ENCODE measurements at places on chromosomes 5 and 9. TPM values are rescaled to one million over a fixed set of nuclear protein-coding genes. Genes with fewer than 3 reads are reported as not detected.

Gene SH3GL2
- not detected for total RNA-seq

Gene ENTPD2
- total RNA-seq: not detected

Gene REEP2
- 0.21 TPM for total RNA-seq

Gene SH3GLB2
- total RNA-seq: 39.9 TPM

Gene PTPRD
- not detected for total RNA-seq

Gene DNLZ
- total RNA-seq: 43.0 TPM

Gene CTNND2
- total RNA-seq: 0.03 TPM

Gene PCDHB6
- total RNA-seq: 0.29 TPM

Gene GLRA1
- not detected for total RNA-seq

Gene CCDC187
- total RNA-seq: not detected

Gene WWC1
- 13.2 TPM for total RNA-seq

Gene IL7R
- 86.6 TPM for total RNA-seq

GRCh38 chr5:169408171-169408570 is 107.2 kb upstream of the SLIT3 start:
- no peak for DNase-seq

GRCh38 chr5:1137567-1138444 is 25.9 kb upstream of the SLC12A7 start:
- no peak for DNase-seq

DNA sequence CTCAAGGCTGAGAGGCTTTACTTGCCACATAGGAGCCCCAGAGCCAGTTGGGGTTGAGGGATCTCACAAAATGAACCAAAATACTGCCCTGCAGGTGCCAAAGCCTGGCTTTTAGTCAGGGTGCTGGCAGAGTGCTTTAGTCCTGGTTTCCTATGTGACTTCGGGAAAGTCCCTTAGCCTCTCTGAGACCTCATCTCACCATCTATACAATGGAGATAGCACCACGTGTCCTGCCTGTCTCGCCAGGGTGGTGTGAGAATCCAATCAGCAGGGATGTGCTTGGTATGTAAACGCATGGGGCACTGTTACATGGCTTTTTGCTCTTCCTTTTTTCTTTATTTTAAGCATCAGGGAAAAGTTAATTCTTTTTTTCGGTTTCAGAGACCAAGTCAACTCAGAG is 68.3 kb downstream of the SHB start:
- DNase-seq: no peak

GRCh38 chr9:135480071-135480939 is 723 bp downstream of the PPP1R26 start:
- DNase-seq: no peak

- DNase-seq: no peak
Observed at GRCh38 chr5:5025098-5025773, 114.9 kb upstream of the ADAMTS16 start.

- no peak for DNase-seq
Observed at GRCh38 chr5:43006424-43007202, 33.5 kb downstream of the ANXA2R start.

DNA sequence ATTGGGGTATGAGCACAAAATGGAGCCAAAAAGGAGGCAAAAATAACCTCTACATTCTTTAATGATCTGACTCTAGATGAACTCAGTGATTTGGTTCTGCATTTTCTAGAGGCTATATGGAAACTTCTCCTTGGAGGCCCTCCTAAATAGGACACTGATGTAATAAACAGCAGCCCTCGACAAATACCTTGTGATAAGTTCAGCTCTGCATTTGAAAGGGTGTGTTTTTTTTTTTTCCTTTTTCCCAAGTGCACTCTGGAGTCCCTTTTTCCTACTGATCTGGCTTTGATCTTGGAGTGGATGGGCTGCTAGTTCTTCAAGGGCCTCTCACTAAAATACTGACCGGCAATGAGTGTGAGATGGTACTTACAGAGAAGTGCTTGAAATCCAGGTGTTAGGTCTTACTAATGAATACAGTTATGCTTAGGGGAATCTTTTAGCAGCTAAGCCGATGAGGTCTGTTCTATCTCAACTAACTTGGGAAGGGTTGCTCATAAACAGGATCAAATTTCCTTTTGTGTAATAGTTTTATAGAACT is 161.7 kb downstream of the MAST4 start:
- DNase-seq: no peak

GRCh38 chr9:79688363-79688762 is 116.6 kb downstream of the TLE4 start:
- DNase-seq: no peak

DNA sequence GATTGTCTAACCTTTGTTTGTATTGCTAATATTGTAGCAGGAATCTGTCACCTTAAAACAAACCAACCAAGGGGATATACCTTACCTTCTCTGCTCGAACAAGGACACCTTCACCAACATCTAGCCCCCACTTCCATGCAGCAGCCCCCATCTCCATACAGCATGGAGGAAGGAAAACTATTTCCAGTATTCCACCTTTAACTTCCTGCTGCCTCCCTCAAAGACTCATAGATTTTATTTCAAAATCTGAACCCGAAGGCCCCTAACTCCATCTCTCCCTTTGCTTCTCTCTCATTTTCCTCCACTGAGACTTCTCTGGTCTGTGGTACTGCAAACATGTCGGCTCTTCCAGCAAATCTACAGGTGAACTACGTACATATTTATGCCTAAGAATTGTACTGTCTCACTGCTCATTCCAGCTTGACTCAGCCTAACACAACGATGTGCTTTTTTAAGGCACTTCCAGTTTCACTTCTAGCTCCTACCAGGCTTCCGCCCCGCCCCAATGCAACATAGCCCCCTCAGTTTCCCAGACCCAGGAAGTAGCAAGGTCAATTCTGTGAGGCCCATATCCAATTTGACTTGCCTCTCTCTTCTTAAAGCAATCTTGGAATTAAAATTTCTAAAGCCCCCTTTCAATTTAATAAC is 70.7 kb upstream of the RNF38 start:
- peak; percentile 23 for DNase-seq

DNA sequence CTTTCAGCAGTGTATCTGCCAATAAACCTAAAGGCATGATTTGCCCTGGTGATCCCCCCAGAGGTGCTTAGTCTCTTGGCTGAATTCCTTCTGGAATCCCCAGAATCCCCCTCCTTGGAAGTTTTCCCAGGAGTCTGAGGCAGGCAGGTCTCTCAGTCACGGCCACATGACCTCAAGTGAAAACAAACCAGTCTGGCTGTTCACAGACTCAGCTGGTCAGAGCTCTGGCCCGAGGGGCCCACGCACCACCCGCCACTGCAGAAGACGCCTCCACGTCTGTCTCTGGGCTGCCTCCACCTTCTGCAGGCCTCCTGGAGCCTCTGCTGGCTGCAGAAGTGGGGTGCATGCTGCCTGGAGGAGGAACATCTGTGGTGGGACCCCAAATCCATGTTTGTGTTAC is 52.5 kb downstream of the HRH2 start:
- no peak for DNase-seq

DNA sequence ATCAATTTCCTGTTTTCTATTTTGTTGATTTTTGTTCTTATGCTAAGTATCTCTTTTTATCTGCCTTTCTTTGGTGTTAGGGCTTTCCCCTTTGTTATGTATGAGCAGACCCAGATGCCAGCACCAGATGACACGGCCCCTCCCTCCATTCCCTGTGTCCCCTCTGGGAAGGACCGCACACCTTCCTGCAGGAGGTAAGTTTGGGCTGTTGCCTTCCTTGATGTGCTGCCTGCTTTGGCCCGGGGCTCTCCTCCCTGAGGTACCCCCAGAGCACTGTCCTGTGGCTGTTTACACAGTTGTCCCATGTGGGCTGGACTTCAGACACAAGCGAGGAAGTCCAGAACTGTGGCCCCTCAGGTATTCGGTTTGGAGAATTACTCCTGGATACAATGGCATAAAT is 343.8 kb upstream of the IRX1 start:
- no peak for DNase-seq

GRCh38 chr9:33129886-33130881 is 37.0 kb downstream of the B4GALT1 start:
- no peak for DNase-seq

DNA sequence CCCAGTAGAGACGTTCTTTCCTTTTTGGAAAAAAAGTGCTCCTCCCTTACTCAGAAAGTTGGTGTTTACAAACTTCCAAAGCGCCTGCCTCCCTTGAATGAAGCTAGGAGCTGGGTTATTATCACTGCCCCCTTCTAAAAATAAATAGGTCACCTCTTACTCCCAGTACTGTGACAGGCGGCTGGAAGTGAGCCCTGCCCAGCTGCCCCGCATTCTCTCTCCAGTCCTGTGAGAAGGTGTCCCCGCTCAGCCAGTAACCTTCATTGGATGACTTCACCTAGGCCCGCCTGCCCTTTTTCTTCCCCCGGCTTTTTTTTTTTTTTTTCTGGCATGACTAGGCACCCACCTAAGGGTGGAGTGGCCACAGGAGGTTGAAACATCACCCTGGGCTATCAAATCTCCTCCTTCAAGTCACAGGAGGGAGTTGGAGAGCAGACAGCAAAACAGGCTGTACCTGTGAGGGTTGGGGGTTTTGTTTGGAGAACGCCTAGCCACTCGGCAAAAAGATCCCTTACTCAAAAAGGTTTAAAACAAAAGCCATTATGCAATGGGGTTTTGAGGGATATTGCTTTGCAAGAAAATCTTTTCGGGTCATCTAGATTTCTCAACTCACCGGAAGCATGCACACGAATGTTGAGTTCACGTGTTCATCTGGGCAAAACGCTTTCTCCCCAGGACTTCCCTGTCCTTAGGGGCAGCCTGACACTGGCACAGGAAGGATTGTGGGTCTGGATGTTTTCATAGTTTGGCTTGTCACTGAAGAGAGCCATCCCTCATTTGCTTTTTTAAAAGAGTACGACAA is 43.3 kb upstream of the ZNF622 start:
- no peak for DNase-seq

GRCh38 chr9:13427587-13427986 is 148.1 kb upstream of the MPDZ start:
- peak; percentile 10 for DNase-seq

DNA sequence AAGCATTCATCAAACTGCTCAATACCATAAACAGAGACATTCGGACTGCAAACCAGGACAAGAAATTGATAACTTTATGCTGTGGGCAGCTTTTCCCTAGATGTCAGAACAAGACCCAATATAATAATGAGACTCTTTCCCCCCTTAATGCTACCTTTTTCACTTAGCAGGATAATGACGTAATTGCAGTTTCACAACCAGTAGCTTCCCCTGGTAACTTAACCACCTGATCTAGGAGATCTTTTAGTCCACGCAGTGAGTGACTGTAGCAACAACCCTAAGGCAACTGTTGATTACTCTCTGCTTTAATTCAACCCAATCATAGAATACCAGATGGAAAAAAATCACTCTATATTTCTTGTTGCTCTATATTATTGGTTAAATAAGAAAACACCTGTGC is 56.3 kb downstream of the APBA1 start:
- no peak for DNase-seq

- DNase-seq: no peak
Observed at GRCh38 chr9:110999379-110999778, 38.9 kb downstream of the LPAR1 start.

GRCh38 chr9:136512651-136513071 is 29.8 kb upstream of the SEC16A start:
- no peak for DNase-seq

DNA sequence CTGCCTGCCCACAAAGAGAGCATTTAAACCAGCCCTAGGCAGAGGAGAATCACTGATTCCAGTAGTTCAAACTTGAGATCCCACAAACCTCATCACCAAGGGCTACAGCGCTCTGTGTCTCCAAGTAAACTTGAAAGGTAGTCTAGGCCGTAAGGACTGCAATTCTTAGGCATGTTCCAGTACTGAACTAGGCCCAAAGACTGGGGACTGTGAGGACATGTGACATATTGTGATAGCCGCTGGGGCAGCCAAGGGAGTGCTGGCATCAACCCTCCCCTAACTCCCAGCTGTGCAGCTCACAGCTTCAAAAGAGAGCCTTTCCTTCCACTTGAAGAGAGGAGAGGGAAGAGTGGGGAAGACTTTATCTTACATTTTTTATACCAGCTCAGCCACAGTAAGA is 291.0 kb upstream of the PRR16 start:
- no peak for DNase-seq

DNA sequence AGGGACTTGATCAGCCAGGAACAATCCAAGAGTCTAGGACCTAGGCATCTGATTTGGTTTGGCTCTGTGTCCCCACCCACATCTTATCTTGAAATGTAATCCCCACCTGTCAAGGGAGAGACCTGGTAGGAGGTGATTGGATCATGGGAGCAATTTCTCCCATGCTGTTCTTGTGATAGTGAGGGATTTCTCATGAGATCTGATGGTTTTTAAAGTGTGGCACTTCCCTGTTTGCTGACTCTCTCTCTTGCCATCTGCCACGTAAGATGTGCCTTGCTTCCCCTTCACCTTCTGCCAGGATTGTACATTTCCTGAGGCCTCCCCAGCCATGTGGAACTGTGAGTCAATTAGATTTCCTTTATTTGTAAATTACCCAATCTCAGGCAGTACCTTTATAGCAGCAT is 201.7 kb upstream of the ACTBL2 start:
- DNase-seq: no peak

DNA sequence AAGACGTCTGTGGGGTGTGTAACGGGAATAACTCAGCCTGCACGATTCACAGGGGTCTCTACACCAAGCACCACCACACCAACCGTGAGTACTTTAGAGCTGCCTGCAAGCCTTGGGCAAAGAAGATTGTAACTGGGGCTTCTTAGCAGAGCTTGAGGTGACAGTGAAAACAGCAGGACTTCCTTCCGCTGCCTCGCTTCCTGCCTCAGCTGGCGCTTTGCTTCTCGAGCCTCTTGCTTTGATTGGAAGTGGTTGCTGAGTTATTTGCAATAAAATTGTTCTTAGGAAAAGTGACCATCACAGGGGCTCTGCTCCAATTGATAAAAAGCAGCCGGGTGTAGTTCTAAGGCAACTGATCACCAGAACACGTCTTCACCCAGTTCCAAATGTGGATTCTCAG is 99.1 kb downstream of the ADAMTS16 start:
- DNase-seq: no peak

- no peak for DNase-seq
Observed at GRCh38 chr5:107195890-107196395, 474.8 kb downstream of the EFNA5 start.

GRCh38 chr5:143865426-143866025 is 53.6 kb downstream of the HMHB1 start:
- DNase-seq: no peak

DNA sequence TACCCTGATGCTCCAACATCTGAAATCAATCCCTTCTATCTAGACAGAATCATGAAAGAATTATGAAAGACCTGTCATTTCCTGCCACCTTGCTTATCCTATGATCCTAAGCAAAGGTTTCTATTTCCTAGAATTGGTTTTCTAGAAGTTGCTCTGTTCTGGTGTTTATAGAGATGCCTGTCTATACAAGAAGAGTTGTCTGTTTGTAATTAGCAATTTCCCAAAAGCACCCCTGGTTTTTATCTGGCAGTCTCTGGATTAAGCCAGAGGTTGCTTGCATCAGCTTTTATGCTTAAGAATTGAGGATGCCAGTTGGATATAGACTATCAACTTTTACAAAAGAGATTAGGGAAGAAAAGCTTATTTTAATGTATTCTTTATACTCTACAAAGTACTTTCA is 133.0 kb upstream of the EFNA5 start:
- no peak for DNase-seq

DNA sequence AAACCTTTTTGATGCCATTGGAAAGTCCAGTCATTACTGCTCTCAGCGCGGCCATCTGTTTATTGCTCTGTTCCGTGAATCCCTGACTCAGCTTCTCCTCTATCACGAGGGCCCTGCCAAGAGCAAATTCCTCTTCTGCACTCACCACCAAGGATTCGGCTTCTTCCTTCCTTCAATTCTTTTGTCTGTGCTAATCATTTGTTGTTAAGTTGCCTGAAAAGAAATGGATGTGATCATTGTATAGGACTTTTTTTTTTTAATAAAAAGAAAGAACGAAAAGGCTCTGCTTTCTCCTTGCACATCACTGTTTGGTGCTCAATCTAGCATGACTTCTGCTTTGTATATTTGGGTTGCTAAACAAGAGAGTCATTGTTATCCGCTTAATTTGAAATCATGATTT is 128.7 kb upstream of the PIK3R1 start:
- no peak for DNase-seq

Data from SJSA1 (cell line).